ENCODE measurements at places on chromosomes 7 and 10.

DNA sequence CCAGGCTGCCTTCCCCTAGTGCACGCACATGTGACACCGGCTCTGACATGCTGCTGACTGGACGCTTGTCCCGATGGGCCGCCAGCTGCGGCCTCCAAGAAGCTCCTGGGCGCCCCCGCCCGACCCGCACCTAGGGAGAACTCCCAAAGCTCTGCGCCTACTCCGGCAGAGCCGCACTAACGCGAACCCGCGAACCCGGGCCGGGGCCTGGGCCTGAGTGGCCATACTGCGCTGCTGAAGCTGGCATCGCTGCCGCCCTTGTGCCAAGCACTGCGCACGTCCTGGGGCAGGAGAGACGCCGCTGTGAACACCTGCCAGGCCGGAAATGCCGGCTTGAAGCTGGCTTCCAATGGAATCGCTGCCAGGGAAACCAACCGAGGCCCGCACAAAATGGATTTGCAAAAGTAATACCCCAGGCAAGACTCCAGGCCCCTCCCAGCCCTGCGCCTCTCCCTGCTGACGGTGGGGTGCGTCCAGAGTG is 85.1 kb downstream of the WASHC2A start:
- DNase-seq = no peak

- no peak for DNase-seq
These were observed 85.4 kb downstream of the MACC1 start for GRCh38 chr7:20131776-20132175.

DNA sequence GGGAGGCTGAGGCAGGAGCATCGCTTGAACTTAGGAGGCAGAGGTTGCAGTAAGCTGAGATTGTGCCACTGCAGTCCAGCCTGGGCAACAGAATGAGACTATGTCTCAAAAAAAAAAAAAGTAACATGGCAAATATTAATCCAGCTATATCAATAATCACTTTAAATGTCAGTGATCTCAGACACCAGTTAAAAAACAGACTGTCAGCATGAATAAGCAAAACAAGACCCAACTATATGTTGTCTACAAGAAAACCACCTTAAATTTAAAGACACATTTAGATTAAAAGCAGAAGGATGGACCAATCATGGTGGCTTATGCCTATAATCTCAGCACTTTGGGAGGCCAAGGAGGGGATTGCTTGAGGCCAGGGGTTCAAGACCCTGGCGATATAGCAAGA is 8.5 kb upstream of the ATE1 start:
- no peak for DNase-seq

GRCh38 chr10:102948176-102948575 is 30.1 kb downstream of the CNNM2 start:
- DNase-seq = no peak

- DNase-seq = no peak
These were observed 305.5 kb downstream of the ACTR3B start for GRCh38 chr7:153065051-153065450.

- no peak for DNase-seq
These were observed 52.0 kb upstream of the SMNDC1 start for GRCh38 chr10:110356628-110357245.

DNA sequence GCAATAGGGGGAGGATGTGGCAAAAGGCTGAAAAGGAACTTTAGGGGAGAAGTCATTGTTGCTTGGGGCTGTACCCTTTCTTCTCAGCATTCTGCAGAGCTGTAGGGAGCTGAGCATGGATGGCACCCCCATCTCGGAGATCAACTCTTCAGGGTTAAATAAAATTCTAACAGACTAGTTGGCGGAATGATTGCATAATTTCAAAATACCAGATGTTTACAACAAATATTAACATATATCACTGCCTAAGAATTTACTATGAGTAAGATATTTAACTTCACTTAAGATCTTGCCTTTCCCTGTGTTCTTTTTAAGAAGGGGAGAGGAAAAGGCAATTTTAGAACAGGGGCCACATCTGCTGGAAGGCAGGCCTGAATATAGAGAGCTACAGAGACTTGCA is 509 bp upstream of the OR2F1 start:
- no peak for DNase-seq

DNA sequence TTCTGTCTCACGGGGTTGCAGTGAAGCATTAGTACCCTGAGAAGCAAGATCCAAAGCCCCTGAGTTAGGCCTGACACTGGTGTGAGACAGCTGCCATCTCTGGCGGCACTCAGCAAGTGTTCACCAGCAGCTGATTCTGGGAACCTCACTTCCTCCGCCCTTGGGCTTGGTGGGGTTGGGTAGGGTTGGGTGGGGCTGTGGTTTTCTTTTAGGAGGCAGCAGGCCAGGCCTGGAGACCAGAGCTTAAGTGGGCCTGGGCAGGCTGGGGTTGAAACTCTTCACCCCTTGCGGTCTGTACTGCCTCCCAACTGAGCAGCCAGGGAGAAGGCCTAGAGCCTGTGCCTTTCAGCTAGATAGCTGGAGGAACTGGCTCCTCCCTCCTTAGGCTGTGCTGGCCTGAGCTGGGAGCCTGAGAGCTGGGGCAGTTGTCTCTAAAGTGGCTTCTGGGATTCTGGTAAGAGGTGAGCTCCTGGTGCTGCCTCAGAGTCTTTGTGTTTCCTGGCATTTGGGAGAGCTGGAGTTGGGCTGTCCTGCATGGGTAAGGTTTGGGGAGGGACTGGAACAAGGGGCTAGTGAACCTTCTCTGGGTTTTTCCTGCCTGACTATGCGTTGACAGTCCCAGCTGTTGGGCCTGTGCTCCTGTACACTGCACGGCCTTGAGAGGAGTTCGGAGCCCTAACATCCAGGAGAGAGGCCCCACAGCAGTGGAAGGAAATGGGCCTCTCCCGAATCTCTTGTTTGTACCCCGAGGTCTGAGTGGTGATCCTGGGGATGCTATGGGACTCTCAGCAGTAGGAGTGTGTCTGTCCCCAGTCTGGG is 5.1 kb downstream of the TSPAN14 start:
- no peak for DNase-seq

DNA sequence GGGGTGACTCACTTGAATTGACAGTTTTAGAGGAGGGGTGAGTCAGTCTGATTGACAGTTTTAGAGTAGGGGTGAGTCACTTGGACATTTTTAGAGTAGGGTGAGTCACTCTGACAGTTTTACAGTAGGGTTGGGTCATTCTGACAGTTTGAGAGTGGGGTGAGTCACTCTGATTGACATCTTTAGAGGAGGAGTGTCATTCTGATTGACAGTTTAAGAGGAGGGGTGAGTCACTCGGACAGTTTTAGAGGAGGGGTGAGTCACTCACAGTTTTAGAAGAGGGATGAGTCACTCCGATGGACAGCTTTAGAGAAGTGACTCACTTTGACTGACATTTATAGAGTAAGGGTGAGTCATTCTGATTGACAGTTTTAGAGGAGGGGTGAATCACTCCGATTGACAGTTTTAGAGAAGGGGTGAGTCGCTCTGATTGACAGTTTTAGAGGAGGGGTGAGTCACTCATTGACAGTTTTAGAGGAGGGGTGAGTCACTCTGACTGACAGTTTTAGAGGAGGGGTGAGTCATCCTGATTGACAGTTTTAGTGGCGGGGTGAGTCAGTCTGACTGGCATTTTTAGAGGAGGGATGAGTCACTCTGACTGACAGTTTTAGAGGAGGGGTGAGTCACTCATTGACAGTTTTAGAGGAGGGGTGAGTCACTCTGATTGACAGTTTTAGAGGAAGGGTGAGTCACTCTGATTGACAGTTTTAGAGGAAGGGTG is 595.9 kb downstream of the DNAJB6 start:
- no peak for DNase-seq

GRCh38 chr10:9294865-9295264 is 1240.4 kb downstream of the GATA3 start:
- DNase-seq = no peak

GRCh38 chr7:157096286-157097055 is 42.3 kb upstream of the UBE3C start:
- no peak for DNase-seq

- no peak for DNase-seq
These were observed 5.5 kb downstream of the DNTT start for GRCh38 chr10:96309628-96310320.

GRCh38 chr7:102823390-102824119 is 74.8 kb downstream of the FAM185A start:
- no peak for DNase-seq

- DNase-seq = no peak
These were observed 32.2 kb downstream of the CSGALNACT2 start for GRCh38 chr10:43170491-43170890.

DNA sequence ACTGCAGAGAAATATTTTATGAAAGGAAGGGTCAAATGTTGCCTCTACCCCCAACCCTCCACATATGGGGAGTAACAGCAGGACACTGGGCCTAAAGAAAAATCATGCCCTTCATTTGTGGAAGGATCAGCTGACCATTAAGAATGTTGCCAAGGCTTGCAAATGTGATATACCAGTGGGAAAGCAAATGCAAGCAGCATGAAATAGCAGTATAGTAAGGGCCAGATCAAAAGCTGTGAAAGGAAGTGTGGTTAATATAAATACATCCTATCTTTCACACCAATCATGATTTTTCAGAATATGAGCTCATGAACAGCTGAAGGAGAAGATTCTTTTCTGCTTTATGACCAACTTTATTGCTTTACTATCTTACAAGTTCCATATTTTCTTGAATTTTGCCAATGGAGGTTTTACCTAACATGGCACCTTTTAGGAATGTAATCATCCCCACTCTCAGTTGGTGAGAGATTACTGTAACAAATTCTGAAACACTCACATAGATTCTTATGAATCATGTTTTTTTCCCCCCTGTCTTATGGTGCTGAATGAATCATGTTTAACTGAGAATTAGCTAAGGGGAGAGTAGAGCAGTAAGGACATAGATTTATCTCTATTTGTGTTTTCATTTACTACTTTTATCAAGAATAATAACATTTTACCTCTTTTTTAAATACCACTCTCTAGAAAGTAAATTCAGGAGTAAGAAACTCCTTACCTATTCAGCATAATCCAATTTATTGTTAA is 12.1 kb upstream of the ATAD1 start:
- DNase-seq = no peak
